Pericardium fibroblast (primary cell): ENCODE measurements at places on chromosomes 1 and 21. TPM values are rescaled to one million over a fixed set of nuclear protein-coding genes. Genes with fewer than 3 reads are reported as not detected.

Gene SLC45A3
- total RNA-seq: 0.51 and 3.4 TPM in 2 replicates

Gene GCSAML
- total RNA-seq: not detected in 2 replicates

Gene CRP
- 0.23 TPM in 1 of 2 replicates, not detected in the other for total RNA-seq

Gene PGLYRP4
- not detected in 2 replicates for total RNA-seq

Gene LIN28A
- not detected in 2 replicates for total RNA-seq

Gene CNKSR1
- 0.17 and 1.8 TPM in 2 replicates for total RNA-seq

Gene UBL4B
- 0.51 TPM in 1 of 2 replicates, not detected in the other for total RNA-seq

Gene DPT
- total RNA-seq: 3.0 and 9.6 TPM in 2 replicates
